ENCODE measurements at places on chromosomes 11 and 22.

DNA sequence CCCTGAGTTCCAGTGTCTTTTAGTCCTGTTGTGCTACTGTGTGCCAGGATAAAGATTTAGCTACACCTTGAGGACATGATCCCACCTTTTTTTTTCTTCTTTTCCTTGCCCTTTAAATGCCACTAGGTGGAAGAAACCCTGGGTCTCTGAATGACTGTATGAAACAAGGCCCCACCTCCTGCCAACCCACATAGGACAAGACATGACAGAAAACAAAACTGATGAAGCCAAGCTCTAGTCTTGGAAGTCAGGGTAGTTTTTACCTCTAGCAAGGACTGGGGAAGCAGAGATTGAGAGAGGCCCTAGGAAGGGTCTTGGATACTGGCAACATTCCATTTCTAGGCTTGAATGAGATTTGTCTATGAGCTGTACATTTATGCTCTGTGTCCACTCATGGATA, 410.7 kb downstream of the MIAT start:
- no peak for DNase-seq

DNA sequence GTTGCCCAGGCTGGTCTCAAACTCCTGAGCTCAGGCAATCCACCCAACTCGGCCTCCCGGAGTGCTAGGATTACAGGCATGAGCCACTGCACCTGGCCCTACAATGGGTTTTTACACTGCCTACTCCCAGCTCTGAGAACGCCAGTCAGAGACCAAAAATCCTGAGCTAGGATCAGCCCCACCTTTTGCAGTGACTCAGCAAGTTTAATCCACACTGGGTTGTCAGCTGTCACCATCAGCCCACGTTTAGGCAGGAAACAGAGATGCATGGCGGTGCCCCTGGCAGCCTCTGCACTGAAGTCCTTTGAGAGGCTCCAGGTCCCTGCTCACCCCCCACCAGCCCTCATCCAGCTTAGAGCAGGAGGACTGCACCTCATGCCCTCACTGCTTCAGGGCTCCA, 117.6 kb downstream of the ARHGAP8 start:
- peak; percentile 25 for DNase-seq

DNA sequence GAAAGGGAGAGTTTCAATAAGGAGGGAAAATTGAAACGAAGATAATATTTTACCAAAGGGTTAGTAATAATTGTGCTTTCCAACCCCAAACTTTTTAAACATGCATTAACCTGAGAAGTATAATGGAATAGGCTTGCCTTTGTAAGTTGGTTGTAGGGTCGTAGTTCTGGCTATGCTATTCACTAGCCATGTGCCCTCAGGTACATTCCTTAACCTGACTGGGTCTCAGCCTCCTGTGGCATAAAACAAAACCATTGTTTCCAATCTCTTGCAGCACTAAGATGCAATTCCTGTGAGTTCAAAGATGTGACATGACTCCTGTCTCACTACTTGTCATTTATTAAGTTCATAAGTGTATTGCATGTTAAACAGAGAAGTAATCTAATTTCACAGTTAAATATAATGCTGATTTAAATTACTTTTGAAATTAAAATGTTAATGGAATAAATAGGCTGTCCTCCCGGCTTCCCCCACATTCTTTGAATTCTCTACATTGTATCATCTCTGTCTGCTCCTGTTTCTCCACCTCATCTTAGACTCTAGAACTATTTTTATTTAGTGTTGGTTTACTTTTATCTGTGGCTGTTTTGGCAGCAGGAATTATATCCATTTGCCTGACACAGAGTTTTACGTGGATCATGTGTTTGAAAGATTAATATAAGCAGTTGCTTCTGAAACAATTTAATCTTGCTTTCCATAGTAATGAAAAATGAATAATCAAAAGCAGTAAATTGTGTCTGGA, 216.3 kb downstream of the FAT3 start:
- no peak for DNase-seq

DNA sequence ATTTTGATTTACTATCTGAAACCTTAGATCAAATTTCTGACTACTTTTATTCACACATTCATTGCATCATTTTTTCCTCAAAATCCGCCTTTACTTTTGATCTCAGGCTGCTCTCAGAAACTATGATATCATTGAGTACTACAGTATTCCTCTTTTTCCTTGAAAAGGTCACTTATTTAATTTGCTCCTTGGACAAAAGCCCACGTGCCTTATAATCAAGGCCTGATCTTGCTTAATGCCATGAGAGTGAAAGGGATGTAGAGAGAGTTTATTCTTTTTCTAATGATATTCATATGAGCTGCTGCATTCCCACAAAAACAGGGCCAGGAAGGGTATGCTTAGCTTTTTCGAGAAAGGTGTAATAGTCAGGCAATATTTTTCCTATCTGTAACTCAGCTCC, 327.0 kb downstream of the ETS1 start:
- DNase-seq: no peak

- no peak for DNase-seq
These were observed 192.8 kb downstream of the PGR start for GRCh38 chr11:100936781-100937180.

DNA sequence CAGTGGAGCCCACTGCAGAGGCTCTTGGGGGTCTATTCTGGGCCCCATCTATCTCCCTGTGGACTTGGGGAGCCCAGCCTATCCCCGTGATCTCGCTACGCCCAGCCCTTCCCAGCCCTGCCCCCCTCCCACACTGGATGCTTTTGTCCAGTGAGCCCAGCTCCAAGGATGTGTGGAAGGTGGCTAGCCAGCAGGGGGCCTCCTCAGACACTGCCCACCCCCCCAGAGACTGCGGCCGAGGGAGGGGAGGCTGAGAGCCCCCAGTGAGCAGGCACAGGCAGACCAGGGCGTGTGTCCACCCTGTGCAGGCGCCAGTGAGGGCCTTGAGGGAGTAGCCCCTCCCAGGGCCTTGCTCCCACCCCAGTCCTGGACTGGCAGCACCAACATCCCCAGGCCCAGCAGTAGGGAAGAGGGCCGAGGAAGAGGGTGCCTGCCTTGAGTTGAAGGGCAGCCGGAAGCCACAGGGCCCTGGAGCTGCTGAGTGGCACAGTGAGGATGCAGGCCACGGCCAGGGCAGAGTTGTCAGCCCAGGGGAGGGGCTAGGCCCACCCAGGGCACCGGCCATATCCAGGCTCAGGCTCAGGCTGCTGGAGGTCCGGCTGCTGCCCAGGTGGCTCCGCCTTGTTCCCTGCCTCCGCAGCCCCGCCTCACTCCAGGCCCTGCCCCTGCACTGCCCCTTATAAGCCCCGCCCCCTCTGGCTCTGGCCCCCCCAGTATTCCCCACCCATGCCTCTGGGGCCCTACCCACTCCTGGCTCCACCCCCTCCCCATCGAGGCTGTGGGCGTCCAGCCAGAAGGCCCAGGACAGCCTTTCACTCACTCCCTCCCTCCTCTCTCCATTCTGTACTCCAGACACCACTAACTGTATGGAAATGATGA, 28.0 kb downstream of the MOB2 start:
- DNase-seq: peak; percentile 73

DNA sequence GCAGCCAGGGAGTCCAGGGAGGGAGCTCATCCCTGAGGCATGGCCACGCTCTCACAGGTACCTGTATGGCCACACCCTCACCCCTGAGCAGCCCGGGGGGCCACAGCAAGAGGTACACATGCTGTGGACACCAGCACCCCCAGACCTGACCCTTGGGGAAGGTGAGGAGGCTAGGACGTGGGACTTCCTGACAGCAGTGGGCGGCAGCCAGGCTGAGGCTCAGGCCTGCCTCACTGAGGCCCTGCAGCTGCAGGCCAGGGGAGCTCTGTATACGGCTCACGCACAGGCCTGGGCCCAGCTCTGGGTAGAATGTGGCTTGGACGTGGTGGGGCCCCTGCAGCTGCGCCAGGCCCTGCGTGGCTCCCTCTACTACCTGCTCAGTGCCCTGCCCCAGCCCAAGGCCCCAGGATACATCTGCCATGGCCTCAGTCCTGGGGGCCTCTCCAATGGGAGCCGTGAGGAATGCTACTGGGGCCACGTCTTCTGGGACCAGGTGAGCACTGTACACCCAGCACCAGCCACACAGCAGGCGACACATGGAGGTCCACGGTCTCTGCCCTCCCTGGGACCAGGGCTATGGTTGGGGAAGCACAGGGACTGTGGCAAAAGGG, 1.8 kb downstream of the PGGHG start:
- peak; percentile 60 for DNase-seq

DNA sequence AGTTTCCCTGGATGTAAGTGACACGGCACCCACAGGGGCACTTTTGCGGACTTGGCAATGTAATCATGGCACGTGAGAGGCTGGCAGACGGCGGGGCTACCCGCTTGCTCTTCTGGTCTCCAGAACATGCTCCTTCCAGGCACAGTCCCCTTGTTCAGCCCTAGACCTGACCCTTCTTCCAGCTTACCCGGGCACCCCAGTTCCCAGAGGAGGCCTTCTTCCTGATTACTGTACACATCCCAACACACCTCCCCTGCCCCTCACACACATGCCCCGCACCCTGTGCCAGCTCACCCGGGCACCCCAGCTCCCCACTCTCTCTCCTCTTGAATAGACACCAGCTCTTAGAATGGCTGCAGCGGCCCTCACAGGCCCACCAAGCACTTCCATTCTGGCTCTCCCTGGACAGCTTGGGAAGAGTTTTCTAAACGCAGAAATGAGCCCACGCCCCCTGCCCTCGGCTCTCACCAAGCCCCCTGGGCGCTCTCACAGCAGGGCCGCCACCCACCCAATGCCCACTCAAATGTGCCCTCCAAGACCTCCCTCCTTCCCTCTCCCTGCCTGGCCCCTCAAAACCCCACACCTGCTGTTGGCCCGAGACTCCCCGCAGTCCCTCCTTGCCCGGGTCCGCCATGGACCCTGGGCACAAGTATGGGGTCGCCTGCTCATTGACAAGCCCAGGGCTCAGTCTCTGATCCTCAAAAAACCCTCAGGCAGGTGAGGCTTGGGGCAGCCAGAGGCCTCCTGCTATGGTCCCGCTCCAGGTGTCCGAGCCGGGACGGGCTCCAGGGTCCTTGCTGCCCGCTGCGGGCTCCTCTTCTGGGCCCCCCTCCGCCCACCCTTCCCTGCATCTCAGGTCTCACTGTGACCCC, 88.5 kb downstream of the WNT7B start:
- DNase-seq: no peak

DNA sequence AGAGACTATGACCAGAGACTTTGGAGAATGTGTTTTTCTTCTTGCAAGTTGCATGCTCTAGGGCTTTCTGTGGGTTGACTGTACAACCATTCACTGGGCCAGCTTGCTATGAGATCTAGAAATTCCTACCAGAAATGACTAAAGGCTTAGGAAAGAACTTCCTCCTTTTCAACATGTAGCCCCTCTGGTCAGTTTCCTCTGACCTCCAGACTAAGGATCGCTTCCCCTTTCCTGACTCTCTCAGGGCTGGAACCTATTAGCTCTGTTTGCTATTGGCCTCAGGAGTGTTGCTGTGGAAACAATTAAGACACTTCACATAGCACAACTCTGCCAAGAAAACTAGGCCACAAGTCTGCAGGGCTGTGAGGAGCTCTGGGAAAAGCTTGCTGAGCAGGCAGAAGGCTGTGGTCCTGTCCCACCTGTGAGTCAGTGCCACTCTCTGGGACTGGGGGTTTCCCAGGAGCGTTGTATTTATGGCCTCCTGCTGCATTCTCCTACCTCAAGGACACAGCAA, 10.7 kb downstream of the CRY2 start:
- DNase-seq: no peak

- no peak for DNase-seq
These were observed 78.6 kb upstream of the B3GNT6 start for GRCh38 chr11:76955459-76956114.

DNA sequence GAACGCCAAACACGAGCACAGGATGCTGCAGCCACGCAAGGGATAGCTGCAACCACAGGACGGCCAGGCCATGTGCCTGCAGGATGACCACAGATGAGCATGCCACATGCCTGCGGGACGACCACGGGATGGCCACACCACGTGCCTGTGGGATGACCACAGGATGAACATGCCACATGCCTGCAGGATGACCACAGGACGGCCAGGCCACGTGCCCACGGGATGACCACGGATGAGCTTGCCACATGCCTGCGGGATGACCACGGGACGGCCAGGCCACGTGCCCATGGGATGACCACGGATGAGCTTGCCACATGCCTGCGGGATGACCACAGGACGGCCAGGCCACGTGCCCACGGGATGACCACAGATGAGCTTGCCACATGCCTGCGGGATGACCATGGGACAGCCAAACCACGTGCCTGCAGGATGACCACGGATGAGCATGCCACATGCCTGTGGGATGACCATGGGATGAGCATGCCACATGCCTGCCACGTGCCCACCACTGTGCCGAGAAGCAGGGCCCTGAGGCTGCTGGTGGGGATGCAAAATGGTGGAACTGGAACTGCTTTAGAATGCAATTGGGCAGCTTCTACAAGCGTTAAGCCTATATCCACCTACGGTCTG, 12.8 kb upstream of the MOB2 start:
- DNase-seq: peak; percentile 14

GRCh38 chr11:119254239-119254638, 48.1 kb downstream of the CBL start:
- no peak for DNase-seq

DNA sequence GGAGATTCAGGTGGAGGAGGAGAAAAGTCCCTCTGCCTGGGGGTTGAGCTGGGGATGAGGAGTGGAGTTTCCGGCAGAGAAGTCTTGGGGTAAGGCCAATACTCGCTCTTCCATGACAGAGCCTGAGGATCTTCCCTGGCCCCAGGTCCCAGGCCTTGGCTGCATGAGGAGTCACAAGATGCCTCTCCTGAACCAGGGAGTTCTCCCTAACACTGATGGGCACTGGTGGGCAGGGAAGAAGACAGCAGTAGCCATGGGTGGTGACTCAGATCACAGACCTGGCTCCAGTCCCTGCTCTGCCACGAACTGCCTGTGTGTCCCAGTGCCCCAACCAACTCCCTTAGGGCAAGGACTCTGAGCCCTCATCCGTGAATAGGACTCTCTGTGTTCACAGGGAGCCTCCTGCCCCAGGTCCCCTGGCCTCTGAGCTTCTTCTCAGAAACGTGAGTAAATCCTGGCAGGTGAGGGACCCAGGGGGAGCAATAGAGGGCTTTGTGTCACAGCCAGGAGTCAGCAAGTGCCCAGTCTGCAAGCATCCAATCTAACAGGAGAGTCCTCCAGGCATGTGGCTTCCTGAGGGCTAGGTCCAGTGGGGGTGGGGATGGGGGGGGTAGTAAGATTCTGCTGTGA, 45.5 kb upstream of the FTH1 start:
- DNase-seq: no peak

- DNase-seq: no peak
These were observed 180.9 kb downstream of the KIF18A start for GRCh38 chr11:27926981-27927481.

- no peak for DNase-seq
These were observed 9.2 kb upstream of the MRGPRF start for GRCh38 chr11:69022260-69022659.

GRCh38 chr11:33195462-33196173, 34.3 kb upstream of the CSTF3 start:
- no peak for DNase-seq

- DNase-seq: no peak
These were observed 52.0 kb upstream of the DEPDC7 start for GRCh38 chr11:32963721-32964120.

DNA sequence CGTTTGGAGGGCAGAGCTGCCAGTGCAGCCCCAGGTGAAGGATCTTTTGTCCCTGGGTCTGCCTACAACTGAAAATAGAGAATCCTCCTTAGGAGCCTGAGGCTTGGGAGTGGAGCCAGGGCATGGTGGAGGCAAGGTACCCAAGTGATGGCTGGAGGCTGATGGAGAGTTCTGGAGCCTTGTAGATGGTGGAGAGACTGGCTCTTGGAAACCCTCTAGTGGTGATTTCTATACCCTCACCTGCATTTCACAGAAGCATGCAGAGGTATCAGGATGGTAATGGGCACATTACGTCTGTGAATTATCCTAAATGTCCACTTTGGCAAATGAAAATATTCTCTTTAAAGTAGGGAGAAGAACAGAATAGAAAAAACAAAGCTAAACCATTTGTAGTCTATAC, 44.4 kb downstream of the INSC start:
- no peak for DNase-seq
